Activated T-cell treated with anti-CD3 and anti-CD28 coated beads, Interleukin-2, amount 50 U/mL, for 1 hour (primary cell): ENCODE measurements at places on chromosomes 1 and 21.

- DNase-seq: no peak
Observed at GRCh38 chr1:244328476-244328875, 123.2 kb downstream of the ADSS2 start.

- DNase-seq: no peak
Observed at GRCh38 chr1:109351457-109351856, 44.6 kb upstream of the MYBPHL start.

DNA sequence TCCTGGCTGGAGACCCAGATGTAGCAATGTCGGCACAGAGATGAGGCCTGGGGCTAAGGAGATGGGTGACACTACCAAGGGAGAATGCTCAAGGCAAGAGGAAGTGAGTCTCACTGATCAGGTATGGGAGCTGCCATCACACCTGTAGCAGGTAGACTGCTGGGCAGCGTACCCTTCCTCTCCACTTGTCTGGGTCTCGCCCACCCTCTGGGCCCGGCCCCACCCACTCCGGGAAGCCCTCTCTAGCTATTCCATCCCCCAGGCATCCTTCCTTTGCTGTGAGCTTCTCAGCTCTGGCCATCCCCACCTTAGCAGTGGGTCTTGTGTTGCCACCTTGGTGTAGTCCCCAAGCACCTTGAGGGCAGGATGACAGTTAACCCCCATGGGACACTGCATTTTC lies 87.7 kb upstream of the EDN2 start:
- no peak for DNase-seq

DNA sequence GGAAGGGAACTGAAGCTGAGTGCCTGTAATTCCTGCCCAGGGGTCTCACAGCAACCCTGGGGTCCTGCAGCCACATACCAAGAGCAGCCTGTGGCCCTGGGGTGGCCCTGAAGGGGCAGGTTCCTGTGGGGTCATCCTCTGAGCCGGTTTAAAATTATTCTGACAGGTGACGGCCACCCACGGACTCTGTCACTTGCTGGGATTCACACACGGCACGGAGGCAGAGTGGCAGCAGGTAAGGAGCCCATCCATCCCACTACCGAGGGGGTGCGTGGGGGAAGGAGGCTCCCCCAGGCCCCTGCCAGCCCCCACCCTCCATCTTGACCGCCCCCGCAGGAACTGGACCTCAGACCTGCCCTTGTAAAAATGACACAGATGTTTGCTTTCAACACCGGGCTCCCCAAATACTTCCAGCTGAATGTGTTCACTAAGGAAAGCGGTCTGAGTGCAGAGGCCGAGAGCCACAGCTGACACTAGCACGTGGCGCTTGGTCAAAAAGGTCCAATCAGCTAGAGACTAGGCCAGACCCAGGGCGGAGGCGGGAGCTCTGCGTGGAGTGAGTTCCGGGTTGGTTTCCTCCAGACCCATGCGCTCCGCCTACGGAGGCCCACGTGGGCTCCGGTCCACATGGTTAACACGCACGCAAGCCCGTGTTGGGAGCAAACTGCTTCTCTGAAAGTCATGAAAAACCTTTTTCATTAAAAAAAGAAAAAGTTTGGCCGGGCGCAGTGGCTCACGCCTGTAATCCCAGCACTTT lies 10.0 kb downstream of the YBEY start:
- peak; percentile 43 for DNase-seq

DNA sequence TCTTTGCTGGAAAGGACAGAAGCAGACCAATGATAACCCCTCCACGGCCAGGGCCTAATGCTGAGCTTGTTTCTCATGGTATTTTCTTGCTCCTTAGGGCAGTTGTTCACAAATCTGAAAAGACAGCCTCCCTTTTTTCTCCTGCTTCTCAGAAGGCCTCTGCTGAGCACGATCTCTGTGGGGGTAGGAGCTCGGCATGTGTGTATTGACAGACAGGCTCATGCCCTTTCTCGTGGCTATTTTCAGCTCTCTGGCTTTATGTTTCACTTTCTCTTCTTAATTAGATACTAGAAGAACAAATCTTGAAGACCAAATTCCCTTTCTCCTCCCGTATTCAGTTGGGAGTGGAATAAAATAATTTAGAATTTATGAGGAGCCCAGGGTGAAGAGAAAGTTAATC lies 768 bp upstream of the RIIAD1 start:
- no peak for DNase-seq

- no peak for DNase-seq
Observed at GRCh38 chr21:44708213-44708865, 3.0 kb downstream of the TSPEAR start.

DNA sequence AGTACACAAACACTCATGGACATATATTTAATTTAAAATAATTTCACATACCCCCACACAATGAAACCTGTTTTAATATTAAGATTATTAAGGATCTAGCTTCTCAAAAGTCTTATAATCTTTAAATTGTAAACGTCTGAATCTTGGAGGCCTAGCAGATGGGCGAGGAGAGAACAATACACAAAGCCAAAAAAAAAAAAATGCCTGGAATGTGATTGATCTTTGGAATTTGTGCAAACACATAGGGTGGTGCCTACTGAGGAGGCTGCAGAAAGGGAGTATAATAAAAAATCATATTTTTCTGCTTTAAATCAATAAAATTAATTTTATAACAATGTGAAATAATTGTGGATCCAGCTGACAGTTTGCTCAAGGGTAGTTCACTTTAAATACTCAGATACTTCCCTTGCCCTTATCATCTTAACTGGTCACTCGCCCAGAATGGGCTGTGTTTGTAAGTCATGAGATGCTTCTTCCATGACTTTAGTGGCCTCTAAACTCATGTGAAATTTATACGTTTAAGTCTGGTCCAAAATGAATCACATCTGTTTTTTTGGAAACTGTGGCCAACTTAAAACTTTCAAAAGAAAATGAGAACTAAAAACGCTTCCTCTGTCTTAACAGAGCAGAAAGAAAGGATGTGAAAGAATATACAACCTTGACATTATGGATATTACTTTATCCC lies 802.8 kb upstream of the CXADR start:
- no peak for DNase-seq

- no peak for DNase-seq
Observed at GRCh38 chr1:199116488-199116887, 477.6 kb downstream of the PTPRC start.

- DNase-seq: no peak
Observed at GRCh38 chr1:179190861-179191260, 38.6 kb downstream of the ABL2 start.

- no peak for DNase-seq
Observed at GRCh38 chr21:14685568-14685967, 139.5 kb upstream of the SAMSN1 start.

- DNase-seq: no peak
Observed at GRCh38 chr1:201181323-201181722, 9.3 kb upstream of the IGFN1 start.

DNA sequence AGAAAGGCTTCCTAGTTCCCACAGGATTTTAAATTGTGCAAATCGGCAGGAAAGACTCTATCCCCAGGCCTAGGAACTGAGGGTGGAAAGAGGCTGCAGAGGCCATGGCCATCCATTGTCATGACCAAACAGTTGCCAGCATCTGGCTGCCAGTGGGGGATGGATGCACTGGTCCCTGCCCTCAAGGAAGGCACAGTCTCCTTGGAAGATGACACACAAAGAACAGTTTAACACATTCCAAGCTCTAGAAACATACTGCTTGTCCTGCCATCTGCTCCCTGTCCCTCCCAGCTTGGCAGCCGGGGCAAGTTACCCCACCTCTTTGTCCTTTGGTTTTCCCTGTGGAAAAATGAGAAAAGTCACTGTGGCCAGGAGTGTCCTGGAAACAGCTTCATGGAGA lies 83.2 kb downstream of the BCAR3 start:
- no peak for DNase-seq

DNA sequence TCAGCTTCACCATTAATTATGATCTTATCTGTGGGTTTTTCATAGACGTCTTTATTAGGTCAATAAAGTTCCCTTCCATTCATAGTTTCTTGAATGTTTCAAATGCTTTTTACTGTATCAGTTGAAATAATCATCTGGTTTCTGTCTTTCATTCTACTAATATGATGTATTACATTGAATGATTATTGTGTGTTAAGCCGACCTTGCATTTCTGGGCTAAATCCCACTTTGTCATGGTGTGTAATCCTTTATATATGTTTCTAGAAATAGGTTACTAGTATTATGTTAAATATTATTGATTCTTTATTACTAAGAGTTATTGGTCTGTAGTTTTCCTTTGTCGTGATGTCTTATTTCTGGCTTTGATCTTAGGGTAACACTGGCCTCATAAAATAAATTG lies 134.9 kb downstream of the FASLG start:
- no peak for DNase-seq

DNA sequence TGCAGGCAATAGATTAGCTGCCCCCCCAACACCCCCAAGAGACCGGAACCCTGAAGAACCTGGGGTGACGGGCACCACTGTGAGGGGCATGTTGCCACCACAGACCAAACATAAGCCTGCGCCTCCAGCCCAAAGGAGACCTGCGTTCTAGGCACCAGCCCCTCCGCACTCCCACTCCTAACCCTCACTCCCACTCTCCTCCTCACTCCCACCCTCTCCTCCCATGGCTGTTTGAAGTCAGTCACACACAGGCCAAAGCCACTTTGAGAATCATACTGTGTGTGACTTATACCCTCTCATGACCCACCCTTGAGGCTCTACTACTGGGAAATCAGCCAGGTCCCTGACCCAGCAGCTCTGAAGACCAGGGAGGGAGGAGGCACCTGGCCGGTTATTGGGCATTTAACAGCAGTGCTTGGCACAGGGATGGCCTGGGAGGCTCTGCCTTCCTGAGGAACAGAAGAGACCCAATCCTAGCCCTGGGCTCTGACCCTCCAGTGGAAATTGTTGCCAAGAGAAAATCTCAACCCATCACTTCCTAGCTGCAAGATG lies 43.5 kb downstream of the FBXO2 start:
- no peak for DNase-seq

DNA sequence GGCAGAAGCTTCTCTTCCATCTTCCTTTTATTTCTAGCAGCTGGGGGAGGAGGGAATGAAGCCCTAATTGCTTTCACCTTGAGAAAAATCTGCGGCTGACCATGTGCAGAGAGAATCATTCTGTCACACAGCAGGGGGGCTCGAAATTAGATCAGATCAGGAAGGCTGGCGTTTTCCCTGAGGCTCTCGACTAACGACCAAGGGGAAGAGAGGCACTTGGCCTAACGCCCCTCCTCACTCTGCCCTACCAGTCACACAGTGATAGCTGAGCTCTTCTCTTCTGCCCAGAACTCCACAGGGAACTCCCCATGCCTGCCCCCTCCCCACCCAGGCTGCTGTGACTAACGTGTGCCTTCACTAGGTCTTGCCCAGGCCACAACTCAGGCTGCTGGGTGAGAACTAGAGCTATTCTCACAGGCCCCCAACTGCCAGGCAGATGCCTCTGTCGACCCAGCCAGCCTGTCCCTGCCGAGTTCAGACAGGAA lies 26.5 kb upstream of the KHDRBS1 start:
- no peak for DNase-seq

GRCh38 chr1:4395676-4396075 lies 258.7 kb upstream of the AJAP1 start:
- no peak for DNase-seq

- no peak for DNase-seq
Observed at GRCh38 chr1:15272009-15272781, 25.2 kb downstream of the FHAD1 start.

- DNase-seq: no peak
Observed at GRCh38 chr1:226606311-226607267, 58.0 kb downstream of the STUM start.

- no peak for DNase-seq
Observed at GRCh38 chr1:234234199-234234598, 139.1 kb upstream of the COA6 start.

DNA sequence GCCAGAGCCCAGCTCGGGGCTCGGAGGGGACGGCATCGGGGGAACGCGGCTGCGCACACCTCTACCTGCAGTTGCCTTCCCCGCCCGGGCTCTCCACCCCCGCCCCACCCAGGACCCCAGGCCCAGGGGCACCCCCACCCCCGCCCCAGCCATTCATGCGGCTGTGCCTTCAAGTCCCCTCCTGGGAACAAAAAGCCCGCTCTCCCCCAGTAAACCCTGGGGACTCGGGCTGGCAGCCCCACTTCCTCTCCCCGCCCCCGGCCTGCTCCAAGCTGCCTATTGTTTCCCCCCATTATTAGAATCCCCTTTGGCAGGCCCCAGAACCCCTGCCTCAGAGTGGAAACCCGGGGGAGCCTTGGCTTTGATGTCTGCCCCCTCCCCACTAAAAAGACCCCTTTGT lies 18.0 kb downstream of the MEGF6 start:
- no peak for DNase-seq

DNA sequence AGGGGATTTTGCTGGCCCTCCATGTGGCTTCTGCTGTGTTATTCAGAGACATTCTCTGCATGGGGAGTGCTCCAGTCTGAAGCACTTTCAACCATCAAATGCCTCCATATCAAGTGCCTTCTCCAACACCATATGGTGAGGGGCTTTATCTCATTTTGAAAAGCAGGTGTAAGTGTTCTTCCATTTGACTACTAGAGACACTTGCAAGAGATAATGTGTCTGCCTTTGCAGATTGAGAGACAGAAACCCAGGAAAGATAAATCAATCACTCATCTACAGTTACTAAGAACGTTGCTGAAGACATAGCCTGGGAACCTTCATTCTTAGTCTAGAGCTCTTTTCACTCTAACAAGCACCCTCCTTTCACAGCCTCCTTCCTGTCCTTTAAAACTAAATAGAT lies 29.5 kb upstream of the REG4 start:
- no peak for DNase-seq

DNA sequence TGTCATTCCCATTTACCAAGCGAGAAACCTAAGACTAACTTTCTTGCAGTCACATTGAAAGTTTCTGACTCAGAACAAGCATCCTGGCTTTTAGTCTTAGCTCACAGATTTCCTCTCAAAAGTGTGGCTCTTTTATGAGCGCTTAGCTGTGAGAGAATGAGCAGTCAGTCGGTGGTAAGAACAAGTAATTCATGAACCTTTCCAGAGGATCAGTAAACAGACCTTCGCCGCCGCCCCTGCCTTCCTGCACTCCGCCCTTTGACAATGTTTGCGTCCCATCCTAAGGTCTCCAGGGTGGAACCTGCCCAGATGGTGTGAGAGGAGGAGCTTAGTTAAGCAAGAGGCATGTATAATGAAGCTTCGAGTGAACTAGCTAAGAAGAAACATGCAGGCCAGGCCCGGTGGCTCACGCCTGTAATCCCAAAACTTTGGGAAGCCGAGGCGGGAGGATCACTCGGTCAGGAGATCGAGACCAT lies 142.4 kb downstream of the GLUL start:
- DNase-seq: no peak
